ENCODE measurements at places on chromosomes 11 and 22.

DNA sequence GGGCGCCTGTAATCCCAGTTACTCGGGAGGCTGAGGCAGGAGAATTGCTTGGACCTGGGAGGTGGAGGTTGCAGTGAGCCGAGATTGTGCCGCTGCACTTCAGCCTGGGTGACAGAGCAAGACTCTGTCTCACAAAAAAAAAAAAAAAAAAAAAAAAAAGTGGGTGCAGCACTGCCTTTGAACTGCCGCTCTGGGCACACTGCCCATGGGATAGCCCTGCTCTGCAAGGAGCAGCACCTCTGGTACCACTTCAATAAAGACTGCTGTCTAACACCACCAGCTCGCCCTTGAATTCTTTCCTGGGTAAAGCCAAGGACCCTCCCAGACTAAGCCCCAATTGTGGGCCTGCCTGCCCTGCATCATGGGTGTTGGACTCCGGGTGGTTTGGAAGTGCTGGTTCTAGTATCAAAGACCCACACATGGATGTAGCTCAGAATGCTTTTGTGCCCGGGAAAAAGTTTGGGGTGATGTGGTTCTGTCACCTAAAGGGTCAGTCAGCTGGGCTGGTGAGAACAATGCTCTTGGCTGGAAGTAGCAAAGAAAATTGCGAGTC is 444.3 kb downstream of the TBC1D22A start:
- H3K4me3 ChIP-seq, result no peak overlapping the region
- no peaks in the 10 kb centered on the region for H3K27me3 ChIP-seq

DNA sequence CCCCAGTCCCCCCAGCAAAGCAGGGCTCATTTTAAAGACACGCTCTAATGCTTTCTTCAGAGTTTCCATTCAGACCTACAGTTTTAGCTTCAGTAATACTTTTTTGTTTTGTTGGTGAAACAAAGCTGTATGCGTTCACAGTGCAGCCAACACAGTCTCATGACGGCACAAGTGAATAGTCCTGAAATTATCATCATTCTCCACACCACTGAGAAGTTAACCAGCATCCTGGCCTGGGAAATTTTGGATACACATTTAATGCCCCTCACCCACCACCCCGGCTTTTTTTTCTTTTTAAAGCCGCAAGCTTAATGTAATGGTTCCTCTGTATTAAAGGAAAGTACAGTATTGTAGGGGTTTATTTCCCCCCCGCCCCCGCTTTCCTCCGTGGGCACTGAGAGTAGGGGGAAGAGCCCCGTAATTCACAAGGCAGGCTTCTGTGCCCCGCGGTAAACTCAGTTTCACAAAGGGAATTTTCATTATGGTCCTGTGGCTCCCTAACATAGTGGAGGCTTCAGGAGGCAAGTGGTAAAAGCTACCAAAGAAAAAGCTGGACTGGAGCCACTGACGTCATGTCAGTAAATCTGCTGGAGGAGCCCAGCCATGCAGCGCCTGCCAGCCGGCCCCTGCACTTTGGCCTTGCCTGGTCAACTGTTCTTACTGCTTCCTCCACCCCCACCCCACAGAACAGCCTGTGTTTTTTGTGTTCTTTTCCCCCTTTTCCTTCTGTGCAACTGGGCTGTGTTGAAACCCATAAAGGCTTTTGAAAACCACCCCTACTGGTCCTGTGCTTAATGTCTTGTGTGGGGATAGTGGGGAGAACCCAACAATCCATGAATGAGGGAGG is 18.2 kb downstream of the TEAD1 start:
- no peak overlapping the region for H3K4me3 ChIP-seq
- peak; percentile 96 for DNase-seq
- peak overlapping the region; percentile 84 for H3K27ac ChIP-seq
- no peaks in the 10 kb centered on the region for H3K36me3 ChIP-seq

GRCh38 chr11:119608781-119609180 is 120.2 kb downstream of the NECTIN1 start:
- H3K4me1 ChIP-seq, result no peaks in the 10 kb centered on the region
- no peak for DNase-seq
- H3K36me3 ChIP-seq, result no peaks in the 10 kb centered on the region

- H3K27ac ChIP-seq, result peak overlapping the region; percentile 96
- no peak for DNase-seq
- peaks cover 14% of the 10 kb centered on the region for H3K36me3 ChIP-seq
- H3K4me3 ChIP-seq, result peak overlapping the region; percentile 61
- no peaks in the 10 kb centered on the region for H3K4me1 ChIP-seq
These were observed 1.8 kb upstream of the DUSP8 start for GRCh38 chr11:1573903-1574237.

GRCh38 chr11:7655253-7656217 is 17.8 kb downstream of the CYB5R2 start:
- H3K27ac ChIP-seq, result no peak overlapping the region
- no peaks in the 10 kb centered on the region for H3K4me1 ChIP-seq
- peaks cover 7% of the 10 kb centered on the region for H3K36me3 ChIP-seq
- H3K4me3 ChIP-seq, result no peak overlapping the region

DNA sequence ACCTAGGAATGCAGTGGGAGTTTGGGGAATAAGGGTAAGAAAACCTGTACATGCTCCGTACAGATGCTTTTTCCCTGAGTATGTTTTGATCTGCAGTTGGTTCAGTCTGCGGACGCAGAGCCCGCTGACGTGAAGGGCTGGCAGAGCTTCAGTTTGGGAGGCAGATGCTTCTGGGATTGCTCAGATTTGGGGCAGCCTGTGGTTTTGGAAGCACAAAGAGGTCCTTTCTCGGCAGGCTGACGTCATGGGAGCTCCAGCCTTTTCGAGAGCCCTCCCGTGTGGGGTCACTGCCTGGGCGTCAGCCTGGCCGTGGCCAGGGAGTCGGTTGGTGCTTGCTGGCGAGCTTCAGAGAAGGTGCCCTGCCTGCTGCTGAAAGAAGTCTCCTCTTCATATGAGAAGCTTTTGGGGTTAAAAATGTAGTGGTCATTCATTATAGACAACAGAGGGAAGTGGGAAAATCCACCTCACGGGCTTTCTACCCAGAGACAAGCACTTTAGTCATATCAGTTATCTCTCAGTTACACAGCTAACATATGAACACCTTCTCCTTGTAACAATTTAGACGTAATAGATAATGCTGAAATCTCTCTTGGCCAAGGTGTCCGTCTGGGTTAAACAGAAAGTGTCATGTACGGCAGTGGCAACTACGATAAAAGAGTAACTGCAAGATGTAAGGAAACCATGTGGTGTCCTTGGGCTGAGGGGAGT is 26.8 kb downstream of the TPCN2 start:
- H3K36me3 ChIP-seq, result peaks cover 93% of the 10 kb centered on the region
- no peaks in the 10 kb centered on the region for H3K27me3 ChIP-seq
- H3K27ac ChIP-seq, result no peak overlapping the region
- no peaks in the 10 kb centered on the region for H3K4me1 ChIP-seq

DNA sequence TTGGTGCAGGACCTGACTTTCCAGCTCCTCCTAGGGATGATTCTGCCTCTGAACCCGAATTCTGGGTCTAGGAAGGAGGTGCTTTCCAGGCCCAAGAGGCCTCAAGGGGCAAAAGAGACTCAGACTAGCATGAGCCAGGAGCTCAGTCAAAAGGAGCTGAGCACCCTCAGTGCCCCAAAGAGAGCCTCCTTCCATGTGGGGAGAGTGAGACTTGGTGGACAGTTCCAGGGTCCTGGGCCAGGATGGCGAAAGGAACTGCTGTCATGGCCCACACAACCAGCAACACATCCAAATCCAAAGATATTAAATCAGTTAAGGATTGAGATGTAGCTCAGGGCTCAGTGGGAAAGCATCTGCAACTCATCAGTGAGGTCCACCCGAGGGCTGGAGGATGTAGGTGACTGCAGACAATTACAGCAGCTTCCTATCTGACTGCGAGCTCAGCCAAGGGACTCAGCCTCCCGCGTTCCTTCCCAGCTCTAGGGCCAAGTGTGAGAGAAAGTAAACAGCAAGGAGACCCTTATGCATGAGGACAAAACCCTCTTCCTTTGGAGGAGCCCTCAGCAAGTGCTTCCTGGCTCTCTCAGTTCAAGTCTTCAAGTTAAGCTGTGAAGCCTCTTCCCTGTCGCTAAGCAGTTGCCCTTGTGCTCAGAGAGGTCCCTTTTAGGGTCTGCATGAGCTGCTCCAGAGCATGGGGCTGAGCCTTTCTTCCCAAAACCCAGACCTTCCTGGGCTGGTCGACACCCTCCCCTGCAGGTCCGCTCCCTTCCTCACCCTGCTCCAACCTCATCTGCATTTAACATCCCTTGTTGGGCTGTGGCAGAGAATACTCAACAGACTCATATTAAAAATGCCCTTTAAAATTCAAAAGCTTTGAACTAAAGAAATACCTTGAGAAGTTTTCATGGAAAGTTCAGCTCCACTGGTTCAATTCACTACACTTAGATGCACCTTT is 35.8 kb downstream of the C11orf58 start:
- DNase-seq, result no peak
- H3K27ac ChIP-seq, result no peak overlapping the region
- no peak overlapping the region for H3K4me3 ChIP-seq

- H3K27me3 ChIP-seq, result no peaks in the 10 kb centered on the region
- H3K4me1 ChIP-seq, result no peaks in the 10 kb centered on the region
- no peaks in the 10 kb centered on the region for H3K36me3 ChIP-seq
- no peak for DNase-seq
These were observed 8.4 kb downstream of the MRPL48 start for GRCh38 chr11:73795925-73796632.

DNA sequence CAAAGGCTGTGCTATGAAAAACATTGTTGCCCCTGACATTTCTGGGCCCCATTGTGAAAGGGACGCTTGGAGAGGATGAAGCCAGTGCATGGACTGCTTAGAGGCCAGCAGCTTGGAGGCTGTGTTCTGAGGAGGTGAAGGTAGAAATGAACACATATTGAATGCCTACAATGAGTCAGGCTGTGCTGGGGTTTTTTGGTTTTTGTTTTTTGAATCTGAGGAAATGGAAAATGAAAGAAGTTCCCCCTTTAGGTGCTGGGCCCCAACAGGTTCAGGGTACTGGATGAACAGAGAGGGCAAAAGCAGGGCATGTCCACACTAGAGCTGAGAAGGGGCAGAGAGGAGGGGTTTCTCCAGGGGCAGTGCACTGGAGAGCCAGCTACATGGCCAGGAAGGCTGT is 166.1 kb upstream of the API5 start:
- H3K4me1 ChIP-seq, result no peaks in the 10 kb centered on the region
- H3K4me3 ChIP-seq, result no peak overlapping the region
- H3K36me3 ChIP-seq, result no peaks in the 10 kb centered on the region
- no peak overlapping the region for H3K27ac ChIP-seq
- no peak for DNase-seq
- no peaks in the 10 kb centered on the region for H3K27me3 ChIP-seq

GRCh38 chr11:8597182-8597581 is 3.2 kb upstream of the STK33 start:
- no peak overlapping the region for H3K4me3 ChIP-seq
- DNase-seq, result peak; percentile 6
- no peak overlapping the region for H3K27ac ChIP-seq
- H3K36me3 ChIP-seq, result no peaks in the 10 kb centered on the region
- no peaks in the 10 kb centered on the region for H3K4me1 ChIP-seq

GRCh38 chr11:69444381-69445130 is 36.9 kb upstream of the LINC01488 start:
- peaks cover 2% of the 10 kb centered on the region for H3K4me1 ChIP-seq
- H3K27ac ChIP-seq, result peak overlapping the region; percentile 86
- H3K4me3 ChIP-seq, result no peak overlapping the region
- no peaks in the 10 kb centered on the region for H3K36me3 ChIP-seq
- no peak for DNase-seq

- no peak overlapping the region for H3K4me3 ChIP-seq
- no peak overlapping the region for H3K27ac ChIP-seq
- H3K27me3 ChIP-seq, result no peaks in the 10 kb centered on the region
- peaks cover 6% of the 10 kb centered on the region for H3K4me1 ChIP-seq
- peak; percentile 71 for DNase-seq
These were observed 15.1 kb upstream of the RRAS2 start for GRCh38 chr11:14373941-14374646.

DNA sequence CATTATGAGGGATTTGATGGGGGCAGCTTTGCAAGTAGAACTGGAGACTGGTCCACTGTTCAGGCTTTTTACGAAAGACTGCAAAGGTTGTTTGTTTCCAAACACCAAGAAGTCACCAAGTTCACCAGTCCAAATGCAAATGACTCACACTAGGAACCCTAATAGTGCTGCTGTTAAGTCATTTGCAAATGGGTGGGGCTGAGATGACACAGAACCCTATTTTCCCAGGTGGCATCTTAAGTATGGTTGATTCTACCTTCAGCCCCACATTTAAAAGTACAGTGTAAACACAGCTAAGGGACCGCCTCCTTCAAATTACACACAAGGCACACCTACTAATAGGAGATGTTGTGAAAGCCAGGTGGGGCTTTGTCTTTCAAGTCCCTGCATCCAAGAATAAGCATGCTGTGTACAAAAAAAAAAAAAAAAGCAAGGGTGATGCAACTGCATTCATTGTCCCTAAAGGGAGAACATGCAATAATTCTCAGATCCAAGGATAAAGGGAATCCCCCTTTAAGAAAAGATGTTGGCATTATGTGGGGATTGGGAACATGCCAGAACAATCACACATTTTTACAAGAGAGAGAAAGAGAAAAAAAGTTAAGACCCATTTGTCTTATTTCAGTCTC is 27.3 kb downstream of the BDNF start:
- H3K27me3 ChIP-seq, result no peaks in the 10 kb centered on the region
- DNase-seq, result peak; percentile 14
- H3K36me3 ChIP-seq, result no peaks in the 10 kb centered on the region

- no peaks in the 10 kb centered on the region for H3K4me1 ChIP-seq
- no peak overlapping the region for H3K27ac ChIP-seq
- no peak for DNase-seq
These were observed 8.5 kb downstream of the RNH1 start for GRCh38 chr11:498297-499181.

DNA sequence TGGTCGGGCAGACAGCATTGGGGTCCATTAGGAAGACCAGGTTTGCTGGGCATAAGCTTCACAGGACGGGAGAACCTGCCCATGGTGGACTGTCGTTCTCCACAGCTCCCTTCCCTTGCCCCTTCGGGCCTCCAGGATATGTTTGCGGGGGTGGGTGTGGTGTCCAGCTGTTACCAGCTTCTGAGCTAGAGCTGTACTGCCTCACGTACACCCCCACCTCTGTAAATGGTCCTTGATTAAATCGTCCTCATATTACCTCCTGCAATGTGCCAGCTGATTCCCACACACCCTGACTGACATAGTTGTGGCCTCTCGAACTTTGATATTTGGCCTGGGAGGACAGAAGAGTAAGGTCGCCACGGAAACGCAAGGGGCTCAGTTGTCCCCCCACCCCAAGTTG is 16.2 kb upstream of the BCR start:
- no peaks in the 10 kb centered on the region for H3K4me1 ChIP-seq
- no peaks in the 10 kb centered on the region for H3K36me3 ChIP-seq
- no peak overlapping the region for H3K27ac ChIP-seq
- H3K4me3 ChIP-seq, result no peak overlapping the region
- no peaks in the 10 kb centered on the region for H3K27me3 ChIP-seq
- no peak for DNase-seq

DNA sequence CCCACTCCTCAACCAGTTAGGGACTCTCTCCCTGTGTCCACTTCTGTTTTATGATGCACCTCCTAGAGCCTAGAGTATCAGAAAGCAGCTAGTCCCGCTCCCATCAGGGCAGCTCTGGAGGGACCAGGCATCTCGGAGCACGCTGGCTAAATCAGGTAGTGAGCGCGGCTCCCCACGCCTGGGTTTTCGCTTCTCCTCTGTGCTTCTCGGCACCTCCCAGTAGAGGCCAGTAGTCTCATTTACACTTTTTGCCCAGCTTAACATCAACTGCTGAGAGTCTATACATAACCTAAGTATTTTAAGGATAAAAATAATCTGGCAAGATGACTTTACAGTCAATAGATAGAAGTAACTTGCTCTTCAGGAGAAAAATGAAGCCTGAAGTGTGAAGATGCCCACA is 473.8 kb downstream of the OPCML start:
- H3K36me3 ChIP-seq, result no peaks in the 10 kb centered on the region
- H3K4me1 ChIP-seq, result no peaks in the 10 kb centered on the region
- no peak overlapping the region for H3K4me3 ChIP-seq
- DNase-seq, result no peak
- peaks cover 8% of the 10 kb centered on the region for H3K27me3 ChIP-seq
- no peak overlapping the region for H3K27ac ChIP-seq

All from small intestine (tissue), 16 donors.